ENCODE measurements at places on chromosomes 16 and 17.

DNA sequence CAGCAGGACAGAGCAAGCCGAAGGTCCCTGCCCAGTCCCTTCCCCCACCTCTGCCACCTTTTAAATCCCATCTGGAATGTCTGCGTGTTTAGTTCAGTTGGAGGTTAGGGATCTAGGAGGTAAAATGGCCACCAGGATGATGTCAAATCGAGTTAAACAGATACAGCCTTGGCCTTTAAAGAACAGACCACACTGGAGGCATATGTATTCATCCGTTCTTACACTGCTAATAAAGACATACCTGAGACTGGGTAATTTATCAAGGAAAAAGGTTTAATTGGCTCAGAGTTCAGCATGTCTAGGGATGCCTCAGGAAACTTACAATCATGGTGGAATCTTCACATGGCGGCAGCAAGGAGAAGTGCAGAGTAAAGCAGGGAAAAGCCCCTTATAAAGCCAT, 167.8 kb upstream of the CACNG5 start:
- DNase-seq: no peak

GRCh38 chr16:55476625-55477533, 2.1 kb upstream of the MMP2 start:
- DNase-seq: no peak

DNA sequence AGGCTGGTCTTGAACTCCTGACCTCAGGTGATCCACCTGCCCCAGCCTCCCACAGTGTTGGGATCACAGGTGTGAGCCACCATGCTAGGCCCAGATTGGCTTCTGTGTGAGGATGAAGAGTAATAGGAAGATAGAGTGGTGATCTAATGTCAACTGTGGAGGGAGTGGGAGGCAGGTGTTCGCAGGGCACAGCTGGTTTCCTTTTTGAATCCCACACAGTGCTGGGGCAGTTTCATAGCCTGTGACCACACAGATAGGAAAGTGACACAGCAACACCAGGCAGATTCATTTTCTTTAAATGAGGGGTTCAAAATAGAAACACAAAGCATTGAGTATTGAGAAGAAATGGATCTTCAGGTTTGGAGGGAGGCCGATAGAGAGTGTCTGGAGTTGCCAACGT, 540.3 kb downstream of the WWOX start:
- DNase-seq: no peak

DNA sequence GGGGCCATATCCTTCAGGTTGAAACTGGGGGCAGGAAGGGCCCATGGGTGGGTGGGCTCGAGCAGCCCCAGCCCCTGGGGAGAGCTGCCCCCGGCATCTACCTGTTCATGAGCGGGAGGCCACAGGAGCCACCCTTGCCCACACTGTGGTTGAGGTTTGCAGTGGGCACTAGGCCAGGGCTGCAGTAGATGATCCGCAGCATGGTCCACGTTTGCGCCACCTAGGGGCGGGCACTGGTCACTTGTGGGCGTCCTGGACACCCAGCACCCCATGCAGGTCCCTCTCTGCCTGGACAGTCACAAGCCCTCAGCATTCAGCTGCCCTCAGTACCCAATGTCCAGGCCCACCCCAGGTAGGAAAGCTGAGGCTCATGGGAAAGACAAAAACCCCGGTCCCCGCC, 1.8 kb upstream of the JMJD8 start:
- peak; percentile 75 for DNase-seq

GRCh38 chr16:57536306-57537193, at the start of gene CCDC102A:
CCDC102A (minus strand) TSS chr16:57536571; CDS start chr16:57529177, 7,394 bp downstream.
- DNase-seq: no peak

DNA sequence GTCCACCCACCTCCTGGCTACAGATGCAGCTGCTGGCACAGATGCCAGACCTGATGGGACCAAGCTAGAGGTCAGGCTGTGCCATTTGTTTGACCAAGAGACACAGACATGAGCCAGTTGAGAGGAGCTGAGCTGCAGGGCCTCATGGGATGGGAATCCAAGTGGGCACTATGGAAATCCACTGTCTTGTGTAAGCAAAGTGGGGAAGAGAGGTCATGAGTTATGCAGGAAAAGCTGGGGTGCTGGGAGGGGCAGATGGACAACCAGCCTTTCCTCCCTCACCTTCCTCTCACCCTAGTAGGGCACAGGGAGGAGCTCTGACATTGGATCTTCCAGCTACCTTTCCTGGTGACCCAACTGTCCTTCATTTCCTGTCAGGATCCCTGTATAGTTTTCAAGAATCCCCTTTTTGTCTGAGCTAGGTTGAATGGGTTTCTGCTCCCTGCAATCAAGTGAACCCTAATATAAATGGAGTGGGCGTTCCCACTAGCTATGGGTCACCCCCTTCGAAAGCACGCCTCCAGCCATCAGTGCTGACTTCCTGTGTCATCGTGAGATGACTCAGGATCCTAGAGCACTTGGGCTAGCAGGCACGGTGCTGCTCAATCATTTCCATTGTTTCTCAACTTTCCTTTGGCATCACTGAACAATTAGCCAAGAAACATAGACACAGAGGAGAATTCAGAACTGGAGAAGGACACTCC, 13.6 kb downstream of the ATPAF2 start:
- DNase-seq: no peak

- DNase-seq: no peak
Observed at GRCh38 chr17:66967837-66968543, 3.5 kb downstream of the CACNG4 start.

DNA sequence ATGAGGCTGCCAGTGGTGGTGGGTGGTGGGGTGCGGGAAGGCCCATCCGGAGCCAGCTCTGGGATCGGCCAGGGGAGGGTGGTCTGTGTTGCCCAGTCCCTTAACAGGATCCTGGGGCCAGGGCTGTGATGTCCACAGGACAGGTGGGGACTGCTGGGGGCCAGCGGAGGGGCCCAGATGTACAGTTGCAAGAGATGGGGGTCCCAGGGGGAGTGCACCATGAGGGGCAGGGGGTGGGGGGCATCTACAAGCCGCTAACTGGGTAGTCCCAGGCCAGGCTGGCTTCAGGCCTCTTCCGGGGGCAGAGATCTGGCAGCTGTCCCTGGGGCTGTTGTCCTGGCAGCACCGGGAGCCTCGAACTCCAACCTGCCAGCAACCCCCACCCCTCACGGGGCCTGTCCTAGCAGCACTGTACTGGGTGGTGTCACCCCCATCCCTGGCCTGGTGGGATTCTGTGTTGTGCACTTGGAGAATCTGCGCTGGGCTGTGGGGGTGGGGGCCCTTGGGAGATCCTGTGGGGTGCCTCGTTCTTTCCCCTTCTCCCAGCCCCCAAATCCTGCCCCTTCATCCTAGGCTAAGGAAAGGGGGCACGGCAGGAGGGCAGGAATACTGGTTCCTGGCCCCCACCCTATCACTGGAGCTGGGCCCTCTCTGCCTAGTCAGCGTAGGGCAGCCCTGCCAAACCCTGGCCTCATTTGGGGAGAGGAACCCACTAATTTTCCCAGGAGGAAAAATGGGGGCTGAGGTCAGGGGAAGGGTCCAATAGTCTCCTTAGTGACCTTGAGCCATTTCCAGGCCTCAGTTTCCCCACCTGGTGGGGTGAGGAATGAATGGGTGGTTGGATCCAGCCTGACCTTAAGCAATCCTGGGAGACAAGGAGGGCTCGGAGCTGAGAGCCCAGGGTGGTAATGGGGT, 1.4 kb downstream of the MTSS2 start:
- no peak for DNase-seq

DNA sequence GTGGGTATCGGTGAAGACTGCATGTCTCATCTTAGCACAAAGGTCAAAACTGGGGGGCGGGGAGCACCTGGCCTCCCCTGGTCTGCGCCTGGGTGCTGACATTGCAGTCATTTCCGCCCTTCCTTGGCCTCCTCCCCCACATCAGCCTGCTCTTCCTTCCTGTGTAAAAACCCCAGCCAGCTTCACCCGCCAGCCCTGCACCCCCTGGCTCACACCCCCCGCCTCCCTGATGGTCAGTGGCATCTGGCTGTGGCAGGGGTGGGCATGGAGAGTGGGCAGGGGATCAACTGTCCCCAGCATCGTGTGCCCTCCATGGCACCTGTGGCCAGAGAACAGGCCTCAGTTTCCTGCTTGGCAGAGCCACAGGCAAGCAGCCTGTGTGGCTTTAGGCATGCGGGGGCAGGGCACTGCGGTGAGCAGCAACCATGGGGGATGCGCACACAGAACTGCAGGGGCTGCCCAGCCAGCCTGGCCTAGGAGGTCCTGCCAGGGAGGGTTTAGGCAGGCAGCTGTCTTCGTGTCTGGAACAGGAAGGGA, 26.5 kb upstream of the LASP1NB start:
- no peak for DNase-seq

DNA sequence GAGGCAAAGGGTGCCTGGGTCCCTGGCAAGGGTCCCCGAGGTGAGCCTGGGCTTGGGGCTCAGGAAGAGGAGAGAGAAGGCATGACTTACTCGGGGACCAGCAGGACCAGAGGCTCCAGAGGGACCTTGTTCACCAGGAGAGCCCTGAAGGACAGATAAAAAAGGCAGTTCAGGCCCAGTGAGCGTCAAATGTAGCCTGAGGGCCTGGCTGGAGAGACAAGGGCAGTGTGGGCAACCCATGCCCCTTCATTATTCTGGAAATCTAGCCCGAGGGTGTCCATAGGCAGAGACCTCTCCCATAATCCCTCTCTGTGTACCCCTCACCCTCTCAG, 14.1 kb downstream of the COL1A1 start:
- no peak for DNase-seq

GRCh38 chr16:56988161-56988947, 1.0 kb upstream of the NLRC5 start:
- no peak for DNase-seq

- peak; percentile 88 for DNase-seq
Observed at GRCh38 chr17:82330322-82331239, 3.0 kb downstream of the SECTM1 start.

DNA sequence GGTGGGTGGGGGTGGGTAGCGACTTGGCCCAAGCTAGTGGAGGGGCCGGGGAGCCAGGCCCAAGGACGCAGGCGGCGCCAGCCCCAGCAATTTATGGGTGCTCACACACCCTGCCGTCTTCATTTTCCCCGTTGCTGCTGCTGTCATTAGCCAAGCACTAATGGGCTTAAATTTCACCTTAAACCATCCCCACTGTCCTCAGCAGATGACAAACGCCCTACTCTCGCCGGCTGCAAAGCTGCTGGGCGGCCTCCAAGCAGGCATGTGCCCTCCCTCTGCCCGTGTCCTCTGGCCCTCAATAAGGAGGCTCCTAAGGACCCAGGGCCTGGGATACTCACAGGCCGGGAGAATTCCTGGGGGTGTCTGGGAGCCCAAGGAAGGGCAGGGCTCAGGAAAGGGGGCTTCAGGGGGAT, 66.1 kb downstream of the SREBF1 start:
- DNase-seq: no peak

GRCh38 chr17:35866341-35866950, 2.2 kb downstream of the HEATR9 start:
- no peak for DNase-seq

- DNase-seq: no peak
Observed at GRCh38 chr17:12947047-12947446, 70.8 kb downstream of the ELAC2 start.

DNA sequence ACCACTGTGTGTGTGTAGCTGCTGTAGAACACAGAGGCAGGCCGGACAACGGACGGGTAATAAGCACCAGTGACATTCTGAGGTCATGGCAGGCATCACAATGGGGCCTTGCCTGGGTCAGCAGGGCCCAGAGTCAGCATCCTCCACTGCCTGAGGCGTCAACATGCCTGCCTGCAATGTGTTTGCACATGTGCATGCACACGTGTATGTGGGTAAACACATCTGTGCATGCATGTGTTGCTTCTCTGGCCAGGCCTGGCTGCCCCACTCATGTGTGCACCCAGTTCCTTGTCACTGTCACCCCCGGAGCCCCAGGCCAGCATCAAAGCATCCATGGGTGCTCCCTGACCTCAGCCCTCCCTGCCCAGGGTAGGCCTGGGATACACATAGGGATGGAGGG, 43.3 kb downstream of the LGALS9 start:
- DNase-seq: no peak

- peak; percentile 65 for DNase-seq
Observed at GRCh38 chr16:21150375-21151001, at the start of gene DNAH3. DNAH3 (minus strand) TSS chr16:21150846; CDS start chr16:21150319, 527 bp downstream.

GRCh38 chr17:4008441-4009185, 44.4 kb upstream of the ATP2A3 start:
- DNase-seq: no peak

GRCh38 chr17:71360301-71360700, 760.5 kb upstream of the SOX9 start:
- DNase-seq: no peak

DNA sequence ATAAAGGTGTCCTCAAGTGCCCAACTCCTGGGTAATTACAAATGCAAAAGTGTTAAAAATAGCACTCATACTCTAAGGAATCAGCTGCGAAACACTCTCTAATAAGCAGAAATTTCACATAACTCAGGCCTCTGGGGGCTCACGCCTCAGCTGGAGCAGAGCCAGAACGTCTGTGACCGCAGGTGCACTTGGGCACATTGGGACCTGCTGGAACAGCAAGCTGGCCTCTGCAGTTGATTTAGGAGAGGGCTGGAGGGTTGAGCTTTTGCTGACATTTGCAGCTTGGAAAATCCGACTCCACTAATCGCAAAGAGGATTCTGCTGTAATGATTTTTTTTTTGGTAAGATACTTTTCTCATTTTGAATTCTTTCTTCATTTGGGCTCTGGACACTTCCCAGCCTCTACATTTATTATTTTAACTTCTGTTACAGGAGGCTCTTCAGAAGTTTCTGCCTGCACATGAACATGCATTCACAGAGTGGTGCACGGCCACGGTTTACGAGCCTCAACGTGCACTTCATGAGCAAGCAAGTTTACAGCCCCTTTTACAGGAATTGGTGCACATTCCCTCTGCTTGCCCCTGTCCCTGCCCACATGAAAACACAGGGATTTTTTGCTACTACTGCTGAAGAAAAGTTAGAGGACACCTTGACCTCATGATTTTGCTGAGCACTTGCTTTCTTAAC, 4.1 kb upstream of the SNTB2 start:
- no peak for DNase-seq

- DNase-seq: no peak
Observed at GRCh38 chr17:45221081-45222013, at the start of gene FMNL1. FMNL1 (plus strand) TSS chr17:45221885; CDS start chr17:45222125, 240 bp downstream.

GRCh38 chr16:31006589-31006988, 3.8 kb downstream of the STX1B start:
- no peak for DNase-seq

DNA sequence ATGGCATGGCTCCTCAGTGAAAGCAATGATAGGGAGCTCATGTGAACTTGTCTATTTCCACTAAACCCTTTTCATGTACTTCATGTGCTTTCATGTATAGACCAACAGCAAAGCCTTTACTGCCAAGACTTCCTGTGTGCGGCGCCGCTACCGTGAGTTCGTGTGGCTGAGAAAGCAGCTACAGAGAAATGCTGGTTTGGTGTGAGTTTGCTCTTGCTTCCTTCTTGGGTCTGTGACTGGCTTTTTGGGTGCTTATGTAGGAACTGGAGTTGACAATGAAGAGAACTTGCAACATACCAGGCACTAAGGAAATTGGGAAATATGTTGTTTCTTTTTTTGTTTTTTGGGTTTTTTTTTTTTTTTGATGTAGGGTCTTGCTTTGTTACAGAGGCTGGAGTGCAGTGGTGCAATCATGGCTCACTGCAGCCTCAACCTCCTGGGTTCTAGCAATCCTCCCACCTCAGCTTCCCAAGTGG, 5.7 kb downstream of the SNX11 start:
- DNase-seq: no peak

All from NCI-H2081 (cell line).